T-helper 2 cell (primary cell): ENCODE measurements at places on chromosomes 13 and 19.

- no peak for DNase-seq
These were observed 399.5 kb upstream of the MIR17HG start for GRCh38 chr13:90947976-90948375.

GRCh38 chr13:45109102-45109720 is 11.1 kb upstream of the GTF2F2 start:
- DNase-seq = no peak

GRCh38 chr19:16928916-16929315 is 40.1 kb downstream of the F2RL3 start:
- DNase-seq = no peak

- no peak for DNase-seq
These were observed 15.2 kb downstream of the ZSCAN5C start for GRCh38 chr19:56217039-56217949.

GRCh38 chr13:31356991-31357390 is 157.2 kb downstream of the B3GLCT start:
- DNase-seq = no peak
